Ammon's horn (tissue), 1 donor: ENCODE measurements at places on chromosomes 5 and 9.

DNA sequence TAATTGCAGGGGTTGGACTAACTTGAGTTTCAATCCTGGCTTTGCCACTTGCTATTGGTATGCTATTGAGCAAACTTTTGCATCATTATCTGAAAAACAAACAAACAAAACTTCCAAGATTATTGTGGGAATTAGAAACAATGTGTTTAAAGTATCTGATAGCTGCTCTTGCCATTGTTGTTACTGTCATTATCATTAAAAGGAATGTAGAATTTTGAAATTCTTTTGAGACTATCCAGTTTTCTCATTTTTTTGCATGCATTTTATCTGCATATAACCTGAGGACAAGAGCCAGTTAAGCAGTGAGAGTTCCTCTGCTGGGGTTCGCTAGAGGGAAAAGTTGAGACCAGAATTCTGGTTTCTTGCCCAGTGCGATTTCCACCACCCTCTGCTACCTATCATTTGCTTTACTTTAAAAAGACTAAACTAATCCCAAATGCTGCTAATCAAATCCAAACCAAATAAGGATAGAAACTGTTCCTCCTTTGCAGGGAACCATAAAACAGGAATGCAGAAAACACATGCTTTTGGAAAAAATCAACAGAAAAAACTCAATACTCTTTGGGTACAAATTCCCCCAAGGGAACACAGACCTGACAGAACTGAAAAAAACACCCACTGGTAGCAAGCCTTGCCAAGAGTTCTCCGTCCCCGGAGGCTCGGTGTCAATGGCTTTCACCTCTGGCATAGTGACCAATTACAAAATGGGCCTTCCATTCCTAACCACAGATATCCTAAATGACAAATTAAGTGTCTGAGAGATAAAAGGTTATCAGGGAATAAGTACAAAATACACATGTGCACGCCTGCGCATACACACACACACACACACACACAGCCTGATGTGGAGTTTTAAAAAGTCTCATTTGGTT is 373.7 kb downstream of the ARL15 start:
- no peak for DNase-seq

GRCh38 chr5:6722015-6722414 is 8.8 kb downstream of the TENT4A start:
- no peak for DNase-seq

DNA sequence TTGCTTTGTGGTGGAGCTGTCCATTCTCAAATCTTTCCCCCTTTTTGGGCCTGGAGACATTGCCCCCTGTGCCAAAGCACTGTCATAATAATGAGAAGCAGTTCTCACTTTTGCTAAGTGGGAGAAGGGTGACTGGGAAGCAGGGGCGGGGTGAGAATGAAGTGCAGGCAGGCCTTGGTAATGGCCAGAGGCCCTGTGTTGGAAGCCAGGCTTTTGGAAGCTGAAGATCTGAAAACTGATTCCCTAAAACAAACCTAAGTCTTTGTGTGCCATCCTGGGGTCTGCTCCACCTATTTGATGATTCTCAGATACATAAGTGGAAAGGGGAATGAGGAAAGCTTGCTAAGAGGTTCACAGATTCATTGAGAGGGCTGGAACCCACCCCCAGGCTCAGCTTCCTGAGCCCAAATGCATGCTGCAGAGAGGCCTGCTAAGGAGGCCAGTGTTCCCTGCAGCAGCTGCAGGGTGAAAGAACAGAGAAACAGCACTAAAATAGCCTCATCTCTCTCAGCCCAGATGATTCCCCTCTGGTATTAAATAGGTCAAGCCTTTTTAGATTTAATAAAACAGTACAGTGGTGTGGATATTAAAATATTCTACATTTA is 75.0 kb downstream of the NSG2 start:
- DNase-seq, result peak; percentile 32

GRCh38 chr5:74579215-74579614 is 61.3 kb downstream of the ENC1 start:
- no peak for DNase-seq

GRCh38 chr5:39513236-39513635 is 88.5 kb upstream of the DAB2 start:
- no peak for DNase-seq

- DNase-seq, result no peak
Observed at GRCh38 chr9:113600023-113600823, 136.7 kb downstream of the RGS3 start.

DNA sequence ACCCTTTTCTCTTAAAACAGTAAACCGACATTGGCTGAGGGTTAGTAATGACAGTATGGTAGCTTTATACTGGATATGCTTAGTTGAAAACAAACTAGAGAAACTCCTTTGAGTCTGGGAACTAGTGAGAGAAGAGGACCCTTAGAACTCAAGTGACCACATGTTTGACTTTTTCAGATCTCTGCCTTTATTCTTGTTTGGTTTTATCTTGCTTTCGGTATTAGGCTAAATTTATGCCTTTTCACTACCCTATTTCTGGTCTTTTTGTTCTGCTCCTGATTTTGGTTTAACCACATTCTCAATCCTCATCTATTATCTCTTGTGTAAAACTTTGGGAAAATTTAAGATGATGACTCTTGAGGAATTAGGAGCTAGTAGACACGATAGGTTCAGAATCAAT is 11.0 kb downstream of the SNAPC3 start:
- no peak for DNase-seq

DNA sequence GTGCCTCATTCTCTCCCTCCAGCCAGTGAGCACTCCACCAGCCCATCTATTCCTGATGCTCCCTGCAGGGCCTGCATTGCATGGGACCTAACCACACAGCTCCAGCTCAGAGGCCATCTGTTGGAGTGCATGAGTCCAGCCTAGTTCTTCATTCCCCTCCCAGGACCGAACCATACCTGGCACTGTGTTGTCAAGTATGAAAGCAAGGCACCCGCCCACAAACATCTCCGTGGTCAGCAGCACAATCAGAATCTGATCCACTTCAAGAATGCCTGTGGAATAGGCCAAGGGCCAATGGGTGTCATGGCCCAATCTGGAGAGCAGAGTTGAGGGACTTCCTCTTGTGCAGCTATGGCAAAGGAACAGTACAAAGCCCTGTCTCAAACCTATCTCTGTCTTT is 5.9 kb downstream of the SLC23A1 start:
- DNase-seq, result no peak

DNA sequence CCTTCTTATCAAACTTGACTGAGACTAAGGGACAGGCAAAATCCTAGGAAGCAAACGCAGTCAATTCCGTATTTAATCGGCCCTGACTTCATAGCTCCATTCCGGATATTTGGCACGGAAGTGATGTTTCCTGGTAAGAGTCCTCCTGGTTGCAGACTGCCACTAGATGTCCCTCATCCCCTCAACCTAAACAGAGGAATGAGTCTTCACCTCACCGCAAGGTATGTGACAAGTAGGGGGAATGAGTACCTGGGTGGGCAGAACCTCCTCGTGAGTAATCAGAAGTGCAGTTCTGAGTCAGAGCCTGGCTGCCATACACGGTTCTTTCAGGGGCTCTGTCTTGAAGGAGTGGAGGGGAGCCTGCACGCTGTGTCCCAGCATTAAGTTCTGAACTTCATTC is 173.6 kb downstream of the MUSK start:
- DNase-seq, result no peak
